ENCODE measurements at places on chromosomes 6 and 20. TPM values are rescaled to one million over a fixed set of nuclear protein-coding genes. Genes with fewer than 3 reads are reported as not detected.

DNA sequence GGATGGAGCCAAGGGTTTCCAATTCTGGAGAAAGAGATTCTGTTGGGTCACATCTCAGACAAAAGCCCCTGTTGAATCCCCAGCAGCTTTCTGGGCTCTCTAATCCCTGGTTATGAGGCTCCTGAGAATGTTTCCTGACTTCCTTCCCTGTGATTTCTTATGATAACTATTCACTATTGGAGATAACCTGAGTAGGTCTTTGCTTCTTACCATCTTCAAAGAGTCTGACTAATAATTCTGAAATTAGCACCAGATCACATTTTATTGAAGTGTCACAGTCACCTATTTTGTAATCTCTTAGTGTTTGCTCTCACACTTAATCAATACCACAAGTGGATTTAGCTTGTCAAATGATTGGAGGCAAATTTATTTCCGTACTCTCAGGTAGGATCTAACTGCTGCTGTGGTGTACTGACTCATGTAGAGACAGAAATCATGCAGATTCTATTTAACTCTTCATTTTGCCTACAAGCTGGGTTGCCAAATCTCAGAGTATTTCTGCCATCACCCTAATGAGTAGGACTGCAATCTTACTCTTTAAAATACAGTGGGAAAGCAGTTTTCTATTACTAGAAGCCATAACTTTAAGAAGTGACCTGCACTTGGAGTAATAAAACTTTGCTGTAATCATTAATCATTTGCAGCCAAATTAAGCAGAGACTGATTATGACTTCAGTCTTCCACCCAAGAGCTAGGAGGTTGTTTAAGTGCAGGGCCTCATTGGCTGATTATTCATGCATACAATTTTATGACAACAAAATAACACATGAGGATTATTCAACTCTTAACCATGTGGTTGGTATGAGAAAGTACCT, 422.1 kb downstream of the EPM2A start:
- DNase-seq = no peak

GRCh38 chr6:147841547-147842148, 333.2 kb downstream of the SAMD5 start:
- DNase-seq = no peak

GRCh38 chr6:42095776-42096541, 45.6 kb downstream of the TAF8 start:
- no peak for DNase-seq

DNA sequence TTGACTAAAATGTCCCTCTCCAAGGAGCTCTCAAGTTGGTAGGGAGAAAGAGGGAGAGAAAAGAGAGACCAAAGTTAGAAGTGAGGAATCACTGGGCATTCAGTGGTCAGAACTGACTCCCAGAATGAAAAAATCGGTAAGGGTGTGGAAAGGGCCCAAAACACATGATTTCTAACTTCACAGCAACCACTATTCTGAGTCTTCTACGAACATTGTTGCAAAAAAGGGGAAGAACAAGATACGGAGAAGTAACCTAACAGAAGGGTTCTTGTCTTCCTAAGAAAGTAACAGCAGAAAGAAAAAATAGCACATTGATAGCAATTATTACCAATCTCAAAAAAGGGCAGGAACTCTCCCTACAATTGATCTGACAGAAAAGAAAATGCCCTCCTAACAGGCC, 65.6 kb downstream of the ATP9A start:
- no peak for DNase-seq

The TMEM170B gene
- 6.6 TPM for total RNA-seq

The OPRM1 gene
- not detected for total RNA-seq

The SMOC2 gene
- 5.3 TPM for total RNA-seq
